ENCODE measurements at places on chromosomes 1 and 21.

DNA sequence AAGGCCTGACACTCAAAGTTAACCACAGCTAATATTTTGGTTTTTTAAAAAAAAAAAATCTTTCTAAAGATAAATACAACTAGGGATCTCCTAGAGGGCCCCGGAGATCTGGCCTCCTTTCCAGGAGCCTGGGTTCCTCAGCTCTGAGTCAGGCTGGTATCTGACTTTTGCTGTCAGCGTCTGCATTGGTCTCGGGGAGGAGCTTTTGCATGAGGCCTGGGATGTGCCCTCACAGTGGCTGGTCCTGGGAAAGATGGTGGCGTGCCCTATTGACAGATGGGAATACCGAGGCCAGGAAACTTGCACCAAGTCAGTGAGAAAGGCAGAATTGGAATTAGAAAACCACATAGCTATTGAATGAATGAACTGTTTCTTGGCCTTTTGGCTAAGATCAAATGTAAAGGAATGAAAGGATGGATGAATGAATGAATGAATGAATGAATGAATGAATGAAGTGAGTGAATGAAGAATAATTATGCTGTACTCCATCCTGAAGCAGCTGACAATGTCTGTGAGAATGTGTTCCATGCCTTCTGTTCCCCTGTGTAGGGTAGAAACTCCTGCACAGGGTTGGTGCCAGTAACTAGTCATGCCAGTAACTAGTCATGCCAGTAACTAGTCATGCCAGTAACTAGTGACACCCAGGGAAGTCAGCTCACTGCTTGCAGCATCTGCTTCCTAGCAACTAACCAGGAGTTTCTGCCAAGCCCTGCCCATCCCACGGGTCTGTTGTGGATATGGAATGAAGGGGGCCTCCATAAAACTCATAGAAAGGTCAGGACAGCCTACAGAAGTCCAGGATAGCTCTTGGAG, 242.5 kb upstream of the VAMP3 start:
- no peak for DNase-seq

- no peak for DNase-seq
These were observed 28.5 kb downstream of the RYR2 start for GRCh38 chr1:237070519-237070918.

DNA sequence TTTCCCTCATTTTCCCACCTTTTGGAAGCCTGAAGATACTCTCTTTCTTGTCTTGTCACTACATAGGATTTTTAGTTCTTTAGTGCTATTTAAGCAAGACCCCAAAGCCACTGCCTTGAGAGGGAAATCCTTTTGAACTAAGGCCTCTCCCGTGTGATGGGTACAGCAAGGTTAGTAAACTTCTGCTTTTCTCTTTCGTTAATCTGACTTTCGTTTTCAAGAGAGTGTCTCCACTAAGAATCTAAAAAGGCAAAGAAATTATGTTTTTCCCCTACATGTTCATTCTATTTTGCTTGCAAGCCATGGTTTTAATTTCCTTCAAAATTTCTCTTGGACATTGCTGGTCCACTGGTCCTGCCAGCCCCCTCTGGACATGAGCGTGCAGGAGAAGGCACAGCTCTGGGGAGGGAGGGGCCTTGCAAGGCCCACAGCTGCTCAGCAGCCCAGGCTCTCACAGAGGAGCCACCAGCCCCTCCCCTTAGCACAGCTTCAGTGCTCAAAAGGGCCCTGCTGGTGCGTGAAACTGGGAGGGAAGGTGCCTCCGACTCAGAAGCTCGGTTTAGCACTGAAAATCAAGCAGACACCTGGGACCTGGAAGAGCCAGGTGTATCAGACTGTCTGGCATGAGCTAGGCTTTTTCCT, 210.9 kb upstream of the GALNT2 start:
- DNase-seq, result peak; percentile 75

- peak; percentile 70 for DNase-seq
These were observed at the start of gene GLIS1 for GRCh38 chr1:53739109-53739681. TSS of gene GLIS1 (minus strand) at chr1:53739164. CDS start at chr1:53738064, 1,100 bp downstream.

DNA sequence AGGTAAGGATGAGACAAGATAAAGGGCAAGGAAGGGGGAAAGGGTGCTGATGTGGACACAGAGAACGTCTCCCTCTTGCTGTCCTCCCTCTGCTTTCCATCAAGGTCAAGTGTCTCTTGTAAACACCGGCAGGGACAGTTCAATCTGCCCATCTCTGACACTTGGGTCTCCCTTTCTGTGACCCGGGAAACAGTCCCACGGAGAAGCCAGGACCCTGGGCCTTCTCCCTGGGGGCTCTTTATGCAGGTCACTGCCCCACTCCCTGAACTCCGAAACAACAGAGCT, 254.3 kb downstream of the LTN1 start:
- DNase-seq, result no peak

- no peak for DNase-seq
These were observed 669.4 kb downstream of the SMYD3 start for GRCh38 chr1:245837718-245838117.

DNA sequence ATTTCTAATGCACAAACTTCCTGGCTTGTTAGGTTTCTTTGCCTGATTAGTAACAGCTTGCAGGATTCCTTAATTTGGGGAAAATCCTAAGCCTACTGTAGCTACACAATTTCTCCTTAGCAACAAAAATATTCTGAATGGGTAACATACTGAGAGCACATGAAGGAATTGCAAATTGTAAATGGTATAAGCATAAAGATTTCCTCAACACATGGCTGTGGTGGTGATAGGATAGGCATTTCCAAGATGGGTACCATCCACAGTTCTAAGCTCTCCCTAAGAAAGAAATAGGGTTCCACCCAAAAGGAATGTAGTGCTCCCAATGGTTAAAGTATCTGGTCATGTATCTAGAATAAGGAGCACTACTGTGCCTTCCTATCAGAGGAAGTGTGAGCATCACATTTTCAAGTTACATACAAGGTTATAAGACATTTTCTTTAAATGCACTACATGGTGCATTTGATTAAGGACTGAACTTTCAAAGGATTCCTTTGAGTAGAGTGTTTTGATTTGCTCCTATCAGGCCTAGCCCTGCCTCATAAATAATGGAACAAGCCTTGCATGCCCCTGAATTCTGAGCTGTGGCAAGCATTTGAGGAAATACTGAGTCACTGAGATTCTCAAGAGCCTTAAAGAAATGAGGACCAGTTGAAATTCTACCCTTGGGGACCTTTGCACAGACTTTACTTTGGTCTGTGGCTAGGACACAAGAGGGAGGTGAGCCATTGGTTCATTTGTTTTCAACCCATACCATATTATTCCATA, 286.4 kb downstream of the PTBP2 start:
- no peak for DNase-seq

GRCh38 chr21:16535102-16535422, 805.3 kb downstream of the USP25 start:
- DNase-seq, result peak; percentile 90

DNA sequence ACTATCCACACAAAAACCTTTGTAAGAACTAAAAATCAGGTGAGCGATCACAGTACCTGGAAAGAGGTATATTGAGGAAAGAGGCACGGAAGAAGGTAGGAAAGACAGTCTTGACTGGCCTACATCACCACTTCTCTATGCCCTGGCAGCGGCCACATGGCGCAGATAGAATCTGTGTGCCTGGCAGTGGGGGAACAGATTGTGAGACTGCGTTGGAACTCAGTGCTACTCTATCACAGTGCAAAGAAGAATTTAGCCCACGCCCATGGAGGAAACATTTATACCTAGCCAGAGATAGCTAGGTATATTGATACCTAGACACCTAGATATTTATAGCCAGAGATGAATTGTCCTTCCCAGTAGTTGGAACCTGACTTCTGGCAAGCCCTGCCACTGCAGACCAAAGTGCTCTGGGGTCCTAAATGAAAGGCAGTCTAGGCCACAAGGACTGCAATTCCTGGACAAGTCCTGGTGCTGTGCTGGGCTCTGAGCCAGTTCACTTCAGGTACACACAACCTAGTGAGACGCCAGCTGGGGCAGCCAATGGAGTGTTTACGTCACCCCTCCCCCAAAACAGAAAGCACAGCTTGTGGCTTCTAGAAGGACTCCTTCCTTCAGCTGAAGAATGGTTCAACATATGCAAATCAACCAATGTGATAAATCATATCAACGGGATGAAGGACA, 51.9 kb downstream of the DHX9 start:
- DNase-seq, result no peak

- no peak for DNase-seq
These were observed 133.7 kb downstream of the SMYD2 start for GRCh38 chr1:214414691-214415090.
